ENCODE measurements at places on chromosomes 7 and 10.

DNA sequence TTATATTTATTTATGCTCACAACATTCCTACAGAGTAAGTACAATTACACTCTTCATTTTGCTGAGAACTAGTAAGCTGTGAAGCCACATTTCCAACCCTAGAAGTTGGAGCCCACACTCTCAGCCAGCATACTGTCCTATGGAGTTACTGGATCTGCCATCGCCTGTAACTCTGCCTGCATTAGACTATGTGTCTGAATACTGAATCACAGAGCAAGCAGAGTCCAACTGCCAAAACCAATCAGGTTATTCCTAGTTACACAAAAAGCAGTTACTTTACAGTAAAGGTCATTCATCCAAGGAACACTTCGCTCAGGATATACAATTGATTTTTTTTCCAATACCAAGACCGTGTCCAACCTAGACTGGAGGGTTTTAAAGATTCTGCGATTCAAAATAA lies 21.5 kb downstream of the CTAGE6 start:
- no peak for DNase-seq

DNA sequence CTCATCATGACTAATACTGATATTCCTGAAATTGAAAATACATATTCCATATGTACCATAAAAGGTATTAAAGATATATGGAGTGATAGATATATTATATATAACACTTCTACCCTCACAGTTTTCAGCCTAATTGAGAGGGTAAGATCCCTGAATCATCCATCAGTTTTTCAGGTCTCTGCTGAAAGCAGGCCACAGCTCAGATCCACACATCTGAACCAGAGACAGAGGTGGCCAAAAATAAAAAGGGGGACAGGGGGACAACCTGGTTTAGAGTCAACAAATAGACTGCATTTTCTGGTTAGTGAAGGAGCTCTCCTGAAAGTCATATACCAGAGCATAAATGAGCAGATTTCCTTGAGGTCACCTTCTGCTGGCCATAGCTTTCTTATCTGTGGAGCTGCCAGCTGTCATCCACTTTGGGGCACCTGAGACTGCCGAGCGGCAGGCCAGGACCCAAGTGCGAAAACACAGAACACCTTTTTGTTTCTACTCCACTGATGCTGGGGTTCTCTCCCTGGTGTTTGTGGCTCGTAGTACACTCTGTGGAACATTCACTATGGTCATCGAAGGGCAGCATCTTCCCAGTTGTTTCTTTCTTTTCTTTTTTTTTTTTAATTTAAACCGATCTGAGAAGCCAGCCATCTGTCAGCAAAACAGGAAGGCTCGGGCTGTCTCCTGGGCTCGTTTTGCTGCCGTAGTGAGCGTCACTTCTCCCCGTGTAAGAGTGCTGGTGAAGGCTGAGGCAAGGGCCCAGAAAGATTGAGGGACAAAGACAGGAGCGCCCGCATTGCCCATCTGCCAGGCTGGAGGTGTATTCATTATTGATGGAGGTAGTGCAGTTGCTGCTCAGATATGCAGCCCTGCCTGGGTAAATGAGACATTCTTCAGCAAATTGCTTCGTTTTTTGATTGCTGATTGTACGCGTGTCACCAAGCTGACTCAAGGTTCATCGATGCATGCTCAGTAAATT lies 13.5 kb downstream of the IKZF1 start:
- no peak for DNase-seq

GRCh38 chr10:106941297-106942034 lies 223.0 kb downstream of the SORCS1 start:
- DNase-seq, result no peak

DNA sequence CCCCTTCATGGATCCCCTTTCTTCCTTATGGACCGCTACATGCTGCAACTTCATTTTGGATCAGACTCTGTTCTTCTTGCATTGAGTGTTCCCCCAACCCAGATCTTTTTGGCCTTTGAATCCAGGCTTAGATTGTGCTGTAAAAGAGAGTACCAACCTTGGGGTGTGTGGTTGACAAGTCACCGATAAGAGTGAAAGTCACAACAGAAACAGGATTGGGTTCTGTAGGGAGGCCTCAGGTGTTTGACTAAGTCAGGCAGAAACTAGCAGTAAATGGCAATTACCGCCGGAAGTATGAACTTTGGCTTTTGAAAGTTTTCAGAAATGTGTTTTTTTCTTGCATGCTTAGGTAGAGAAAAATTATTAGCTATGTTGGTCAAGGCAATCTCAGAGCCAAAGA lies 89.3 kb downstream of the TMEM106B start:
- DNase-seq, result no peak

GRCh38 chr10:66837335-66837734 lies 88.5 kb upstream of the LRRTM3 start:
- DNase-seq, result no peak

DNA sequence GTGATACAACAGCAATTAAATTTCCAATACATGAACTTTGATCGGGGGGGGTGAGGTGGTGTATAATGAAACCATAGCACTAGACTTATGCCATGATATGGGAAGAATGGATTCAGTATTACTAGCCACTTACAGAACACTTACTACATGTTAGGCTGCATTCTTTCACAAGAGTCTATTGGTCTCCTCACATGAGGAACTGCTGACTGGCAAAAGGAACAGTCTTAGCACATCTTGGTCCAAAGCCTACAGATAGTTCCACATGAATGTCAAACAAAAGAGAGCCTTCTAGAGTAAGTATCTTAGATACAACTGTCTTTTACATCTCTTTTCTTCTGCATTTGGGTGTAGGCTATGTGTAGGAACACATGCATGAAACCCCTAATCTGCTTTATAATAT lies 115.9 kb upstream of the DNAJB12 start:
- no peak for DNase-seq

GRCh38 chr10:72097448-72098300 lies 9.3 kb upstream of the SPOCK2 start:
- no peak for DNase-seq

DNA sequence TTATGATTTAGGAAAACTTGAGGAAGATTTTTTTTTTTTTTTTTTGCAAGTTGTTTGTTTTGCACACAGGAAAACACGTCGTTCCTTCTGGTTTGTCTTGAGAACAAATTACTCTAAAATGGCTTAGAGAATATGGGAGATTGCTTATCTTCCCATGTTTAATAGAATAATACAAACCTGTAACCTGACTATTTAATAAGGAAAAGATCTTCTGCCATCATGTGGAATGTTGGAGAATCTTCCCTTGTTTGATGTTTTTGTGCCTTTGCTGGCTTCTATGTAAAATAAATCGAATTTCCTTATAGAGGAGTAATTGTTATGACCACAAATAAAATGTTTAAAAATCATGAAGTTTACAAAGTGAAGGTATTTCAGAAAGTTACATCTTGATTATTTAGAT lies 818.8 kb downstream of the GATA3 start:
- DNase-seq, result no peak

DNA sequence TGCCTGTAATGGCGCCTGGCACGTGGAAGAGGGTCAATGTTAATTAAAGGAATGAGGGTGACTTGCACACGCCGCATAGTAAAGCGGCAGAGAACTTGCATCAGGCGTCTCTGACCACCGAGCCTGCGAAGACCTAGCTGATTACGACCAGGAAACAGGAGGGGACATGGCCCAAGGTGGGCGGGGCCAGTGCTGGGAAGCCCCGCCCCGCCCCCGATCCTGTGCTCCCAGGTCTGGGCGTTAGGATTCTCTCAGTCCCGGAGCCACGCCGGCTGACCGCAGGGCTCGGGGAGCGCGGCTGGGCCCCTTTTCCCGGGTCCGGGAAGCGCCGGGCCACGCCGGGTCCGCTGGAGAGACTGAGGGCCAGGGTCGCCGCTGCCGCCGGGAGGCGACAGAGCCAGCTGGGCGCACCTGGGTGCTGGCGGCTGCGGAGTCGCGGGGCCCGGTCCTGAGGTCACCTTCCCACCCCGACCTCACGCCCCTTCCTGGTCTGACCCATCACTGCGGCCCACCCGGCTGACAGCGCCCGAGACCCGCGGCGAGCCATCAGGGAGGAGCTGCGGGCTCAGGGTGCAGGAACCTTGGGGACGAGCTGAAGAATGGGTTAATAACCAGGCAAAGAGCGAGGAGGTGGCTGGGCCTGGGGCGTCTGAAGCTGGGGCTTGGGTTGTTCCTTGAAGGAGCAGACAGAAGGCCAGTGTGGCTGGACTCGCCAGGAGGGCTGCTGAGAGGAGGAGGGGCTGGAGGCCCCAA lies 23.0 kb upstream of the GRID1 start:
- no peak for DNase-seq

- no peak for DNase-seq
Measured at GRCh38 chr10:24569828-24570657, 153.6 kb downstream of the ARHGAP21 start.

DNA sequence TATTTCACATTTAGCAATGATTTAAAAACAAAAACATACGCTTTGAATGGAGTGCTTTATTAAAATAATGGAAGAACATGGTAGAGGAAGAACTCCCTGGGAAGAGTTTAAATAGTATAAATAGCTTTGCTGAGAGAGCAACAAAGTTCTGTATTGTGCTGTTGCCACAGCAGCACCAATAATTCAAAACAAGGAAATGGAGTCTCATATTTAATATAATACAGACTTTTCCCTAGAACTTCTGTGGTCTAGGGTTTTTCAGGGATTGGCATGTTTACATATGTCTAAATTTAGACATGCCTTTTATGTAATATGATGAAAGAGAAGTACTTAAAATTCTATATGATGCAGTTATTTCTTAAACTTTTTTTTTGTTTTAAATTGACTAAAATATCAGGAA lies 217.2 kb upstream of the HDAC9 start:
- no peak for DNase-seq

GRCh38 chr7:43513251-43513650 lies 69.7 kb upstream of the STK17A start:
- DNase-seq, result no peak

DNA sequence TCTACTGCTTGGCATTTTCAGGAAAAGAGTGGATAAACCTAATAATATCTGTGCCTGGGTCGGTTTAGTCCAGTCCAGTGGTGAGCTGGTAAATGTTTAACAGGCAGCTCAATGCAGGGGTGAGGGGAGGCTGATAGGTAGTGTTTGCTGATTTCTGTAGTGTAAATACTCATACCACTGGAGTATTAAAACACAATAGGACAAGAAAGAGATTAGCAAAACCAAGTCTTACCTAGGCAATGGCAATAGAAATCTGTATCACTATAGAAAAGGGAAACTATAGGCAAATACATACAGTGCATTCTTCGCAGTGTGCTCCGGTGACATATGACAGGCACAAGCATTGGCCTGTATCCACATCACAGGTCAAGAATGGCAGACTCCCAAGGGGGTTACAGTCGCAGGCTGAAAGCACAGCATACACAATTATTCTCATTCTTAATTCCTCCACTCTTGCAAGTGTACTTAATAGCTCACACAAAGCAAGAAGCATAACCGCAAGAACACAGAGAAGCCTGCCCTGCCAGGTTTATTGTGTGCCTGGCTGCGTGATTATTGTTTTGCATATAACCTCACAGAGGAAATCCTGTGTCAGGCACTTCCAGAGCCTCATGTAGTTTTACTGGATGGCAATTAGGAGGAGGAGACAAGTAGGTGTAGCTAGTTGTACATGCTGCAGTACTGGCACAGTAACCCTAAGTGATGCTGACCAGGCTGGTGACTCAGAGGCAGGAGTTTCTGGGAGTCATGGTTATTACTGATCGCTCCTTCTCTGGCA lies 35.0 kb downstream of the LAMB4 start:
- no peak for DNase-seq

DNA sequence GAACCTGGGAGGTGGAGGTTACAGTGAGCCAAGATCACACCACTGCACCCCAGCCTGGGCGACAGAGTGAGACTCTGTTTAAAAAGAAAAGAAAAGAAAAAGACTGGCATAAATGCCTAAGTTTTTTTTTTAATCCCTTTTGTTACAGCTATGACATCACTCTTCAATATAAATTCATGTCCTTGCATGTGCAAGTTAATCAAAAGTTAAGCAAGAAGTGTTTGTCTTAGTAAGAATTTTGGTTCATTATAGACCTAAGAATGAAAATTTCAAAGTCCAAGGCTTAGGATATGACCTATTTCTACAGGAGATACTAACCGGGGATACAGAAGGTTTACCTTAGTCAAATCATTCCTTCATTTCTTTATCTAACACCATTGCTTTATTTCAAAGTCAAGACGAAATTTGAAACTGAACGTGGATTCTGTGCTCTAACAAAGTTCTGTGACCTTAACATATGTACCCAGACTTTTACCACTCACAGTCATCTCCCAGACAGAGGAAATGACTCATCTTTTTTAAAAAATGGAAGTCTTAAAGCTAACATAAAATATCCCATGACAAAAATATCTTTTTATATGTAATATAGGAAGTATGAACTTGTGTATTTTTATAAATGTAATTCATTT lies 29.3 kb upstream of the ITGB8 start:
- DNase-seq, result no peak

DNA sequence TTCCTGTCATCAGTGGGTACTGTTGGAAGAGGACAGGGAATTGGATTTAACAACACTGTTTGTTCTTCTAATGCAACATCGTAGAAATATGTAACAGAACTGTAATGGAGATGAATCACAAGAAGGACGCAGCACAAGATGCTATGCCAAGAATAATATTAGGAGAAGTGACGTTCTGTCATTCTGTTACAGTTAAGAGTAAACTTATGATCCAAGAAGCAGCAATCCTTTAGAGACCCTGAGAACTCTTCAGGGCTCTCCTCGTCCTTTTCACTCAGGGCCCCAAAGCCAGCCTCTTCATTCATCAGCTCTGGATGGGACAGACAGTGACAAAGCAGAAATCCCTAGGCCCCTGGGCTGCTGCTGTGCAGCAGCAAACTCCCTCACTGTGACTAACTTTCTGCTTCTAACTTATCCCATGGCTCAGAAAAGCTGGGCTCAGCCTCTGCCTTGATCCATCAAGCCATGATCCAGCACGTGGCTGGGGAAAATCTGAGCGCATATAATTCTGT lies 8.7 kb upstream of the IL6 start:
- DNase-seq, result no peak

- no peak for DNase-seq
Measured at GRCh38 chr10:51642581-51642980, 56.8 kb downstream of the CSTF2T start.

- DNase-seq, result no peak
Measured at GRCh38 chr7:112255388-112255720, 48.9 kb downstream of the ZNF277 start.

- no peak for DNase-seq
Measured at GRCh38 chr10:21488957-21489446, 36.5 kb downstream of the SKIDA1 start.

DNA sequence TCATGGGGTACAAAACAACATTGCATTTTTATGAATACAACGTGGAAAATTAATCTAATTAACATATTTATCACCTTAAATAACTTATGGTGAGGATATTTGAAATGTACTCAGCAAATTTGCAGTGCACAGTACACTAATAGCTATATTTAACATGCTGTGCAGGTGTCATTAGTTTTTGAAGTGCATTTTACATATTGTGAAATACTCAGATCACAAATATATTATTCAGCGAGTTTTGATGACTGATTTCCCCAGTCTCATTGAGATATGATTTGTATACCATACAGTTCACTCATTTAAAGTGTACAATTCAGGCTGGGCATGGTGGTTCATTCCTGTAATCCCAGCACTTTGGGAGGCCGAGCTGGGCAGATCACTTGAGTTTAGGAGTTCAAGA lies 59.5 kb downstream of the TET1 start:
- no peak for DNase-seq

- no peak for DNase-seq
Measured at GRCh38 chr7:144709066-144709465, 126.8 kb downstream of the TPK1 start.

- no peak for DNase-seq
Measured at GRCh38 chr7:100171840-100172239, 3.4 kb upstream of the GAL3ST4 start.
